ENCODE measurements at places on chromosomes 6 and 20. TPM values are rescaled to one million over a fixed set of nuclear protein-coding genes. Genes with fewer than 3 reads are reported as not detected.

- peak; percentile 35 for ATAC-seq
Measured at GRCh38 chr20:35698298-35699126, 640 bp downstream of the NFS1 start.

- peak; percentile 73 for ATAC-seq
Measured at GRCh38 chr20:34979366-34980153, 23.9 kb downstream of the MYH7B start.

- ATAC-seq, result no peak
Measured at GRCh38 chr20:7010527-7010926, 243.0 kb downstream of the BMP2 start.

- ATAC-seq, result no peak
Measured at GRCh38 chr20:63099456-63100173, 92.9 kb upstream of the BHLHE23 start.

GRCh38 chr20:41050361-41051008 lies 21.9 kb downstream of the TOP1 start:
- no peak for ATAC-seq

DNA sequence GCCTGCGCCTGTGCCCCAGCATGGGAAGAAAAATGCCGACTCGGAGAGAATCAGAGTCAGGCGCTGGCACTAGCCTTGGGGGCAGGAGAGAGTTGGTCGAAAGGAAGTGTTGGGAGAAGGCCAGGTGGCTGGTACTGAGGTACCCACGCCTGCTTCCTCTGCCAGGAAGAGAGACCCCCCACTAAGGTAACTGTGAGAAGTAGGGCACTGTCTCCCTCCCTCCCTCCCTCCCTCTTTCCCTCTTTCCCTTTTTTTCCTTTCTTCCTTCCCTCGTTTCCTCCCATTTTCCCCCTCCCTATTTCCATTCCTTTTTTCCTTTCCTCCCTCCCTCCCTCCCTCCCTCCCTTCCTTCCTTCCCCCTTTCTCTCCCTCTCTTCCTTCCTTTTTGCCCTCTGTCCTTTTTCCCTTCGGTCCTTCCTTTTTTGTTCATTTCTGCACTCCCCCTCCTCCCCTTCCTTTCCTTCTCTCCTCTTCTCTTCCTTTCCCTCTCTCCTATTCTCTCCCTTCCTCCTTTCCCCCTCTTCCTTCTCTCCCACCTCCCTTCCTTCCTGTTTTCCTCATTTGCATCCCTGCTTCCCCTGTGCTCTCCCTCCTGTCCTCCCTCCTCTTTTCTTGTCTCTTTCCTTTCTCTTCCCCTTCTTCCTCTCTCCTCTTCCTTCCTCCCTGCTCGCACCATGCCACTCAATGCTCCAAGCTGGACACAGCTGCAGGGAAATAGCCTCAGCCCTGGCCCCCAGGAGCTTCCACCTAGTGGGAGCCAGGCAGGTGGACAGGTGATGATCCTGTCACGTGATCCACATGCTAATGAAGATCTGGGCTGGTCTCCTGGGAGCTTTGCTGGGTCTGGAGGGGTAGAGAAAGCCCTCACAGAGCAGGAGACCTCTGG lies 148.0 kb downstream of the DHX35 start:
- no peak for ATAC-seq

Gene DYNLT2
- total RNA-seq, result 3.4 TPM

Gene GRM1
- total RNA-seq, result 0.66 TPM

Gene GPANK1
- 16.8 TPM for total RNA-seq

Gene RBCK1
- total RNA-seq, result 101 TPM

Gene CHRNA4
- 1.0 TPM for total RNA-seq

Gene HSPA1L
- 0.90 TPM for total RNA-seq

Gene FAM83C
- 0.19 TPM for total RNA-seq
